ENCODE measurements at places on chromosomes 5 and 9.

- peaks cover 4% of the 10 kb centered on the region for H3K4me1 ChIP-seq
- no peak overlapping the region for H3K27ac ChIP-seq
- H3K4me3 ChIP-seq: no peak overlapping the region
- no peaks in the 10 kb centered on the region for H3K36me3 ChIP-seq
- no peaks in the 10 kb centered on the region for H3K27me3 ChIP-seq
These were observed 49.0 kb upstream of the ICE1 start for GRCh38 chr5:5373351-5373989.

GRCh38 chr5:163260961-163261360 is 176.4 kb upstream of the CCNG1 start:
- H3K36me3 ChIP-seq: no peaks in the 10 kb centered on the region
- H3K4me1 ChIP-seq: no peaks in the 10 kb centered on the region
- H3K27me3 ChIP-seq: no peaks in the 10 kb centered on the region
- no peak overlapping the region for H3K27ac ChIP-seq
- DNase-seq: no peak

- peak; percentile 98 for DNase-seq
- H3K27ac ChIP-seq: peak overlapping the region; percentile 100
- peak overlapping the region; percentile 49 for H3K4me3 ChIP-seq
- H3K27me3 ChIP-seq: no peaks in the 10 kb centered on the region
These were observed 6.5 kb downstream of the GLIS3 start for GRCh38 chr9:4293293-4293941.

- DNase-seq: no peak
- H3K36me3 ChIP-seq: no peaks in the 10 kb centered on the region
- H3K4me1 ChIP-seq: no peaks in the 10 kb centered on the region
These were observed 84.7 kb upstream of the HTR4 start for GRCh38 chr5:148739023-148739422.

DNA sequence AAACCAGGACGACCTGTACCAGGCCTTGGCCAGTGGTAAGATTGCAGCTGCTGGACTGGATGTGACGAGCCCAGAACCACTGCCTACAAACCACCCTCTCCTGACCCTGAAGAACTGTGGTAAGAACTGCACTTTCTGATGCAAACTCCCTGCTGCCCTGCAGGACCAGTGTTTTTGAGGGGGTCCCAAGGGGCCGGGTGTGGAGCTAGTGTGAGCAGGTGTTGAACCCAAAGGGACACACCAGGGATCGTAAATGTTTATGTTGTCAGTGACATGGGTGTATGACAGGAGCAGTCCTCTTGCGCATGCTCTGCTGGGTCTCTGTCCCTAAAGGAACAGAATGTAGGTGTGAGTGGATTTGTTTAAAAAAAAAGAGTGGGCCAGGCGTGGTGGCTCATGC is 9.5 kb downstream of the GRHPR start:
- no peak overlapping the region for H3K27ac ChIP-seq
- H3K36me3 ChIP-seq: peaks cover 86% of the 10 kb centered on the region
- H3K4me3 ChIP-seq: no peak overlapping the region
- DNase-seq: no peak

DNA sequence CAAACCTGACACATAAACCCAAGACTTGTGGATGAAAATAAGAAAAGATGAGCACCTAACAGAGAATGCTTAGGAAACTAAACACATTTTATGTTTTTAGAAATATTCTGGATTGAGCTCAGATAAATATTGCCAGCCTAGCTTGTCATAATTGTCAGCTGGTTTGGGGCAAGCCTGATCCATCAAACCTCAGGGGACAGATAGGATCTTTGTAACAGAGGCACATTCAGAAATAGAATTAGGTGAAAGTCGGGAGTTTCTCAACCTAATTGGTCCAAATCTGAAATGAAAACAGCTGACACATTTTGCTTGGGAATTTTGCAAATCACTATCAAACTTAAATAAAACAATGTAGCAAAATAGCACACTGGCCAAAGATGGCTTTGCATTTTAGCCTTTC is 503.7 kb downstream of the ANXA1 start:
- no peaks in the 10 kb centered on the region for H3K36me3 ChIP-seq
- H3K4me3 ChIP-seq: no peak overlapping the region
- H3K27ac ChIP-seq: no peak overlapping the region
- H3K27me3 ChIP-seq: no peaks in the 10 kb centered on the region

- H3K27ac ChIP-seq: no peak overlapping the region
- DNase-seq: no peak
- peak overlapping the region; percentile 36 for H3K4me3 ChIP-seq
- no peaks in the 10 kb centered on the region for H3K27me3 ChIP-seq
These were observed 34.2 kb downstream of the ABLIM3 start for GRCh38 chr5:149175346-149176105.

GRCh38 chr9:126614455-126615244 is 922 bp downstream of the LMX1B start:
- peaks cover 85% of the 10 kb centered on the region for H3K27me3 ChIP-seq
- H3K27ac ChIP-seq: no peak overlapping the region
- H3K36me3 ChIP-seq: no peaks in the 10 kb centered on the region
- no peak for DNase-seq
- H3K4me1 ChIP-seq: peaks cover 34% of the 10 kb centered on the region
- peak overlapping the region; percentile 4 for H3K4me3 ChIP-seq

DNA sequence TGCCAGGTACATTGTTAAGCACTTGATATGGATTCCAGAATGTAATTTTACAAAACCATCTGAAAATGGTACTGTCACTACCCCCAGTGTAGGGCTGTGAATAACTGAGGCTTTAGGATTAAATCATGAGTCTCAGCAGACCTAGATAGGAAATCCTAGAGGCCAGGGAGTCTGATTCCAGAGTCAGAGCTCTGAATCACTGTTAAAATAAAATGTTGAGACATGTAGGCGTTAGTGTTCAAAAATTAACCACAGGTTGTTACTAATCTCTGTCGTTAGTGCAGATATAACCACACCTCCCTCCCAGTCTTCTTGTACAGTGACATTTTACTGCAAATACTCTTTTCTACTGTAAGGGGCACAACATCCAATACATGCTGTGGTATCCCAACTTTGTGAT is 1828.8 kb downstream of the MAT2B start:
- no peak overlapping the region for H3K4me3 ChIP-seq
- peak overlapping the region; percentile 74 for H3K27ac ChIP-seq
- H3K4me1 ChIP-seq: no peaks in the 10 kb centered on the region
- no peaks in the 10 kb centered on the region for H3K27me3 ChIP-seq
- no peak for DNase-seq

- no peaks in the 10 kb centered on the region for H3K27me3 ChIP-seq
- DNase-seq: peak; percentile 91
These were observed at the start of gene TBCA for GRCh38 chr5:77775790-77776553. TBCA (minus strand) TSS chr5:77776339; CDS start chr5:77776257, 82 bp downstream.

DNA sequence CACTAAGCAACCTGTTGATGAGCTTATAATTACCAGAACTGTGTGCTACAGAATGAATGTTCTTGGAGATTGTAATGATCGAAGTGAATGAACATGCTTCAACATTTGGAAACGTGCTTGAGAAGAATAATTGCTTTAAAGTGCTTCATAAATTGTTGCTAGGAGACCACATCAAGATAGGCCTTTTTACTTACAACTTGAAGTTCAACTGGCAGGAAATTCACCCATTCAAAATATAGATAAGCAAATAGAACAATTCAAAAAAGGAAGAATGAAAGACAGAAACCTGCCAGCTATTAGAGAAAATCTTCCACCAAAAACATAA is 38.0 kb upstream of the SLC44A1 start:
- no peaks in the 10 kb centered on the region for H3K36me3 ChIP-seq
- no peak for DNase-seq
- no peaks in the 10 kb centered on the region for H3K27me3 ChIP-seq
- no peaks in the 10 kb centered on the region for H3K4me1 ChIP-seq
- H3K4me3 ChIP-seq: no peak overlapping the region

DNA sequence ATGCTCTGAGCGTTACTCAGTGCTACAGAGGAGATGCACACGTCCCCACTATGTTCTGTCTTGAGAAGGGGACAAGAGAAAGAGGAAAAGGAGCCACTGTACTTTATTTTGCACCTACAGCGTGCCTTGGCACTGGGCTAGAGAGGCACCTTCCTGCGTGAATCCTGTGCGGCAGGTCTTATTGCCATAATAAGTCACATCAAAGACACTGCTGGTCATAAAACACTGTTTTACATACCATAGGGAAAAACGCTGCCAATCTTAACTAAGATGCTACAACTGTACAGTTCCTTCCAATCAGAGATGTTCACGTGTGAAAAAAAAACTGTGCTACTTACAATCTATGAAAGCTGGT is 48.1 kb downstream of the NEURL1B start:
- no peak overlapping the region for H3K27ac ChIP-seq
- no peak overlapping the region for H3K4me3 ChIP-seq
- peaks cover 2% of the 10 kb centered on the region for H3K4me1 ChIP-seq
- DNase-seq: no peak

DNA sequence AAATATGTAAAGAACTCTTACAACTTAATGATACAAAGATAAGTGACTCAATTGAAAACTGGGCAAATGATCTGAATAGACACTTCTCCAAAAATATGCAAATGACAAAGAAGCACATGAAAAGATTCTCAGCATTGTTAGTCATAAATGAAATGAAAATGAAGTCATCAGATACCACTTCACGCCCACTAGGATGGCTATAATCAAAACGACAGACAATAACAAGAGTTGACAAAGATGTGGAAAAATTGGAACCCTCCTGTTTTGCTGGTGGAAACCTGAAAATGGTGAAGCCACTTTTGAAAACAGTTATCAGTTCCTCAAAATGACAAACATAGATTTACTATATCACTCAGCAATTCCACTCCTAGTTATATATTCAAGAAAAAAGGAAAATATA is 7.9 kb upstream of the SYK start:
- no peak for DNase-seq
- no peaks in the 10 kb centered on the region for H3K36me3 ChIP-seq
- H3K4me1 ChIP-seq: no peaks in the 10 kb centered on the region

DNA sequence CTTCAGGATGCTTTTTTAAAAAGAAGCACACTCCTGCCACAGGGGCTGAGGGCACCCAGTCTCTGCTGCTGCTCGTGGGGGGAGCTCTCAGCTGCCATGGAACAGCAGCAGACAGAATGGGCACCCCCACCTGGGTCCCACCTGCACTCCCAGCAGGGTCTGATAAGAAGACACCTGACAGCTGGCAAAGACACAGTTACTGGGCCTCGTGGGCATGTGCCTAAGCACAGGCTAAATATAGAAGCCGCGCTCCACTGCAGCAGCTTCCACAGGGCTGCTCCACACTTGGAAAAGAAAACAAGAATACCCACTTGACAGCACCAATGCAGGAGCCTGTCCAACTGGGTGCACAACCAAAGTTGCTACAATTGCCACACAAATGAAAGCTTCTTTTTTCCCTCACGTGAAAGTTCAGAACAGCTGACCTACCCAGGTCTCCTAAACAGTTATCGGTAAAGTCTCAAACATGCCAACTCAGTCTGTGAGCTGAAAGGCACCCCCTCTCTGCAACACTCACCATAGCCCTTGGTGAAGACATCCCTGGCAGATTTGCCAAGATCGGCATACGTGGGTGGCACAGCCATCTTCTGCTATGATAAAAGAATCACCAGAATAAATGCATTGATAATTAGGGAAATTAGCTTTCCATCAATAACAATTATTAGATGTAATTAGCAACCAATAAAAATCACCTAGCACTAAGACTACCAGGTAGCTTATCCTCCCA is 12.2 kb downstream of the VDAC1 start:
- H3K27me3 ChIP-seq: no peaks in the 10 kb centered on the region
- H3K36me3 ChIP-seq: peaks cover 42% of the 10 kb centered on the region
- no peak for DNase-seq
- H3K27ac ChIP-seq: no peak overlapping the region
- H3K4me1 ChIP-seq: peaks cover 23% of the 10 kb centered on the region

GRCh38 chr5:147430628-147431027 is 79.2 kb downstream of the DPYSL3 start:
- peaks cover 11% of the 10 kb centered on the region for H3K4me1 ChIP-seq
- H3K27ac ChIP-seq: no peak overlapping the region
- no peaks in the 10 kb centered on the region for H3K36me3 ChIP-seq
- no peak for DNase-seq
- H3K27me3 ChIP-seq: no peaks in the 10 kb centered on the region
- H3K4me3 ChIP-seq: no peak overlapping the region

GRCh38 chr9:98009936-98010335 is 26.8 kb downstream of the ANP32B start:
- H3K4me3 ChIP-seq: no peak overlapping the region
- H3K36me3 ChIP-seq: peaks cover 96% of the 10 kb centered on the region
- no peaks in the 10 kb centered on the region for H3K27me3 ChIP-seq
- peaks cover 7% of the 10 kb centered on the region for H3K4me1 ChIP-seq
- no peak overlapping the region for H3K27ac ChIP-seq

DNA sequence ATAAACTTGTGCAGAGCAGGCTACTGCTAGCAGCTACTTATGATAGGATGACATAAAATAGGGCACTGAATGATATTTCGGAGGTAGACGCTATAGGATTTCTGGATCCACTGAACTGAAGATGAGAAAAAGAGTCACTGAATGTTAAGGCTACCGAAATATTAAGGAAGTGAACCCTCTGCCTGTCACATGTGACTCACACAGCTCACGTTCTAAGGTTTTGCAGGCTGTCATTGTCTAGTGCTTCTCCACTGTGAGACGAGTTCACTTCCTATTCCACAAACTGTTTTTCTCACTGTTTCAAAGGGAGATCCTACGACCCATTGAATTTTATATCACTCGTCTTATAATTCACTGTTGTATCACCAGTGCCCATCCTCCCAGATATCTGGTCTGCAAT is 100.8 kb downstream of the CTNND2 start:
- H3K4me3 ChIP-seq: no peak overlapping the region
- no peaks in the 10 kb centered on the region for H3K4me1 ChIP-seq
- H3K36me3 ChIP-seq: no peaks in the 10 kb centered on the region
- no peaks in the 10 kb centered on the region for H3K27me3 ChIP-seq

DNA sequence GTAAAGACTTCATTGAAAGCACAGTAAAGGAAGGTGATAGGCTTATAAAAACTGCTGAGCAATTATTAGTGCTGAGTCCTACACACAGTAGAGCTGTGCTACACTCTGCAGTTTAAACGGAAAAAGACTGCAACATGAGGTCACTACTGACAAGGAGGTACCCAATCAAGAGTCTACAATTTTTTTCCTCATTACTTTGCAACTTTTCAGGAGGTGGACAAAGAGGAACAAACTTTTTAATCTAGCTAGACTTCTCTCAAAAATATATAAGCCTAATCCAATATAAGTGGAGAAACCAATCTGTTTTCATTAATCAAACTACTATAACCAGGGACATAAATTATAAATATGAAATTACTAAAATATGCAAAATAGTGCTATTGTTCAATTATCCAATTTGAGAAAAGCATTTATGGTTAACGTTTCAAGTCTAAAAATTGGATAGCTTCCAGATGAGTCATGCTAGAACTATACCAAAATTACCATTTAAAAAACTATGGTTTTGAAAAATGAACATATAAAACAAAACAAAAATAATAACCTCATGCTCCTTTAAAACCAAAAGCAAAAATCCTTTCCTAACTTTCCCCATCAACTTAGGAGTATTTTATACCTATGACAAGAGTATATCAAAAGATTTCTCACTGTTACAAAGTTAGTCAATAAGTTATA is 37.7 kb downstream of the FAM13B start:
- H3K36me3 ChIP-seq: peaks cover 8% of the 10 kb centered on the region
- DNase-seq: peak; percentile 58
- H3K27me3 ChIP-seq: no peaks in the 10 kb centered on the region

Measured in mesenchymal stem cell (in vitro differentiated cells and primary cell).